Colonic mucosa (tissue), 4 donors: ENCODE measurements at places on chromosomes 5 and 9.

GRCh38 chr5:76403766-76404222, 709 bp downstream of the IQGAP2 start:
- DNase-seq: no peak

- DNase-seq: no peak
Observed at GRCh38 chr9:111904891-111905291, 8.3 kb downstream of the UGCG start.

DNA sequence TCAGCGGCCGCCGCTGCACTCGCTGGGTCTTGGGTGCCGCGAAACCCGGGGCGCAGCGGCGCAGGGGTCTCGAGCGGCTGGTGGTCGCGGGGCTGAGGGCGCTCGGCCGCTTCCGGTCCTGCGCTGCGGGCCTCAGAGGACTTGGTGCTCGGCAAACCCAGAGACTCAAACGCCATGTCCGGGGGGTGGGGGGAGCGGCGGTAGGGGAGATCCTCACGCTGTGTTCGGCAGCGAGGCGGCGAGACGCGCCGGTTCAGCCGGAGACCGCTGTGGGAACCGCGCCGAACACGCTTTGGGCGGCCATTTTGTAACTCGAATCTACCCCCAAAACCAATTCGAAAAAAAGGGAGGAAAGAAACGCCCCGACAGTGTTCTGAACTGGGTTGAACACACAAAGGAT, 317.5 kb upstream of the CDH18 start:
- DNase-seq: no peak

DNA sequence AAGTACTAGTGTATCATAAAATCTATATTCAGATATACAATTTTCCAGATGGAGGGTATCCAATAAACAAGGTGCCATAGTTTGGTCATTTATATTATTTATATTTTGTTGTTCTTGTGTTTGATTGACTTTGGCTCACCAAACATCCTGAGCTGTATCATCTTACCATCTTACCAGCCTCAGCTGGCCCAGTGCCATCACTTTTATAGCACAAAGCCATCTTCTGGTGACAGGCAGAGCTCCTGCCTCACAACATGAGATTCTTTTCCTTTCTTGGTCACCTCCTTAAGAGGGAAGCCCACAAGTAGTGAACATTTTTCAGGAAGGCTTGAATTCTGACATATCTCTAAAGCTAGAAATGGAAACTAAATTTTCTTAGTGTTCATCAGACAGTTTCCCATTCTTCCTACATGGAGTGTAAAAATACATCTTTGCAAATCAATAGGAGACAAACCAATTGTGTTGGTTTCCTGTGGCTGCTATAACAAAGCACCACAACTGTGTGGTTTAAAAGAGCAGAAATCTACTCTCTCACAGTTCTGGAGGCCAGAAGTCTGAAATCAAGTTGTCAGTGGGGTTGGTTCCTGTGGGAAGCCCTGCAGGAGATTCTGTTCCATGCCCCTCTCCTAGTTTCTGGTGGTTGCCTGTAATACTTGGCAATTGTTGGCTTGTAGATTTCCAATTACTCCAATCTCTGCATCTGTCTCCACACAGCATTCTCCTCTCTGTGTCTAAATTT, 341.8 kb downstream of the MAN2A1 start:
- DNase-seq: no peak

DNA sequence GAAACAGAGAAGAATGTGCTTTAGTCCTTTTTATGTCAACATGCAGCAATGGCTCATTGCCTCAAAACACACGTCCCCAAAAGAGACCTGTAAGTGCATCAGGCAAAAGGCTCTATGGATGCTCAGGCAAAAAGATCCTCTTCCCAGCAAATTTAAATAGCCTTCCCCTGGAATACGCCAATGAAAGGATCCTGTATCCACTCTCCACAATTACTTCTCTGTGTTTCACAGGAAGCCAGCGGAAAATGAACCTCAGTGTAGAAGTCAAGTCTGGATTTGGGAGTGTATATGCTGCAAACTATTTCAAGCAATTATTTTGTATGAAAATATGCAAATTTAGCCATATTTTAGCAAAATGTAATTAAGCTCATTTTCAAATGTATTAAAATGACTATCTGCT, 217.9 kb downstream of the EPB41L4A start:
- no peak for DNase-seq
